Ascending aorta (tissue), 2 donors: ENCODE measurements at places on chromosomes 16 and 17.

GRCh38 chr17:17227608-17228520 is 9.1 kb downstream of the FLCN start:
- no peak for DNase-seq

DNA sequence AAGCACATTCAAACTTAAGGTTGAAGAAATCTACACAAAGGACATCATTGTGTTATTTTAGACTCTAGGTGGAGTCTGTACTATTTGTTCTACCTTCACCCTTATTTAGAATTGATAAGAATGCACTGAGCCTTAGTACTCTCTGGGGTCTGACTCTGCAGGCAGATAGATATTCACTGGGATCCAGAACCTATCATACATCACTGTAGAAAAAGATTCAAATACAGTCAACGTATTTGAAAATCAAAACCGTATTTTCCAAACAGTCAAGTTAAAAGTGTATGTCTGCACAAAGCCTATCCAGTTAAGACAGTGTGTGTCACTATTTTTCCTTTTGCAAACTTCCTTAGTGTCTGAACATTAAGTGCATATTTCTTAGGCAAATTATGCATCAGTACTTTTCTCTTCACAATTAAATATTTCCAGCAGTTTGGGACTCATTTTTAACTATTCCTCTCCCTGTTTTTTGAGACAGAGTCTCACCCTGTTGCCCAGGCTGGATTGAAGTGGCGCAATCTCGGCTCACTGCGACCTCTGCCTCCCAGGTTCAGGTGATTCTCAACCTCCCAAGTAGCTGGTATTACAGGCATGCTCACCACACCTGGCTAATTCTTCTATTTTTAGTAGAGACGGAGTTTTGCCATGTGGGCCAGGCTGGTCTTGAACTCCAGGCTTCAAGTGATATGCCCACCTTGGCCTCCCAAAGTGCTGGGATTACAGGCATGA is 22.3 kb downstream of the MOSMO start:
- no peak for DNase-seq

DNA sequence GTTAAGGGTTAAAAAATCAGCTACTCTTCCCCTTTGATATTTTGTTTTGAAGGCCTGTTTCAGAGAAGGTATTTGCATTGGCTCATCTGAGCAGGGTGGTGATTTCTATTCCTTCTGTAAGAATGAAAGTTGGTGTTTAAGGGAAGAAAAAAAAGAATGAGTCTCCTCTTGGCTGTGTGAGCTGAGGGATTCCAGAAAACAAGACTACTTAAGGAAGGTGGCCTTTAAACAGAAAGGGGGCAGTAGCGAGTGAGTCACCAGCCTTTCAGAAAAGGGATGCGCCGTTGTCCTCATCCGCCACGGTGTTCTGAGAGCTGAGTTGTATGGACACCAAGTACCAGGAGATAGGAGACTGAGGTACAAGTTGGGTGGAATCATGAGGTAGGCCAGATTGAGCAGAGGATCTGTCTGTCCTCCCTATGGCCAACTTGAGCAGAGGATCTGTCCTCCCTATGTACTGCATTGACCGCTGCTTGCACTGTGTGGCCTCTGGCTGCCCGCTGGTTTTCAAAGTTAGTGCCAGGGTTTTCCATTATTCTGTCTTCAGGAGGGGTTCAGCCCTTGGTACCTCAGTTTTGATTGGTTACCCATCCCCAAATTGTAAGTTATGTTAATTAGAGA is 8.2 kb downstream of the PRKCA start:
- DNase-seq = no peak

- no peak for DNase-seq
These were observed 129.6 kb upstream of the GOT2 start for GRCh38 chr16:58863761-58864160.

DNA sequence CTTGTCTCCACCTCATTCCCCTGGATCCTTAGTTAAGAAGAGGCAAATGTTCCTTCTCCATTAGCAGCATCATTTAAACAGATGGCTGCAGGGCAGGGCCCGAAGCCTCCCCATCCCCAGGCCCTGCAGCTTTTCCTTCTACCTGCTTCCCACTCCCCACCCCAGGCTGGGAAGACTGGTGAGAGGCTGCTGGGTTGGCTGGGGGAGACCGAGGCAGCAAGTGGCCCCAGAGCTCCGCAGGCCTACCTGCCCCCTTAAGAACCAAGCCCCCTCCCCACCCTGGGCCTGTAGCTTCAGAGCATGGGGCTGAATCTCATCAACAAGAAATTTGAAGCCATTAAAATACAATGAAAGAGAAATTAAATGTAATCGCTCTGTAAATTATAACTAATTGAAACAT is 22.1 kb upstream of the RPL38 start:
- no peak for DNase-seq

DNA sequence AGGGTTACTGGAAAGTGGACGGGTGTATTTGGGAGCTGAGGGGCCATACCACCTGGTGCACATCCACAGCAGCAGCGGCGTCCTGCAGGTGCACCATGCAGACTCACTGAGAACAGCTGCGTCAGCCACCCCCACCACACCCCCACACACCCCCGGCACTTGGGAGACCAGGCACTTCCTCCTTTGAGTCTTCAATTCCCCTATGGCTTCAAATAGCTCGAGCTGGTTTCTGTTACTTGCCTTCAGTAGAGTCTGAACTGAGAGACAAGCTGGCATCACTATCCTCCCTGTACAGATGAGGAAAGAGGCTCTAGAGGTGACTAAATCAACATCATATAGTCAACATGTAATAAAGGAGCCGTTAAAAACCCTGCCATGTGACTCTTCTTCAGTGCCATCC is 15.4 kb downstream of the CUEDC1 start:
- DNase-seq = no peak

- DNase-seq = peak; percentile 76
These were observed 27.2 kb upstream of the SKAP1 start for GRCh38 chr17:48457080-48457836.

DNA sequence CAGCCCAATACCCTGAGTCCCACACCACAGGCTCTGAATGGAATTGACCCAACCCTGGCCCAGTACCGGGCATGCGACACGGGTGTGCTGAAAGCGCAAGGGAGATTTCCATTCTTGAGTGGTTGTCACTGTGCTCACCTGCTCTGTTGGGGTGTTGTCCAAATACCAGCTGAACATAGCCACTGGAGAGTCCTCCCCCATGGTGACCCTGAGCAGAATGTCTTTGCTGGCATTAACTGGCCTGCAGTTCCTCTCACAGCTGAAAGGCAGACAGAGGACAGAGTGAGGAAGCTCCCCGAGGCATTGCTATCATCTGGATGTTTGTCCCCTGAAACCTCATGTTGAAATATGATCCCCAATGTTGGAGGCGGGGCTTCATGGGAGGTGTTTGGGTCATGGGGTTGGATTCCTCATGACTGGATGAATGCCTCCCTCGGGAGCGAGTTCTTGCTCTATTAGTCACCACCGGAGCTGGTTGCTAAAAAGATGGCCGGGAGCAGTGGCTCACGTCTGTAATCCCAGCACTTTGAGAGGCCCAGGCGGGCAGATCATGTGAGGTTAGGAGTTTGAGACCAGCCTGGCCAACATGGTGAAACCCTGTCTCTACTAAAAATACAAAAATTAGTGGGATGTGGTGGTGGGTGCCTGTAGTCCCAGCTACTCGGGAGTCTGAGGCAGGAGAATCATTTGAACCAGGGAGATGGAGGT is 57.3 kb upstream of the BCO1 start:
- peak; percentile 92 for DNase-seq

DNA sequence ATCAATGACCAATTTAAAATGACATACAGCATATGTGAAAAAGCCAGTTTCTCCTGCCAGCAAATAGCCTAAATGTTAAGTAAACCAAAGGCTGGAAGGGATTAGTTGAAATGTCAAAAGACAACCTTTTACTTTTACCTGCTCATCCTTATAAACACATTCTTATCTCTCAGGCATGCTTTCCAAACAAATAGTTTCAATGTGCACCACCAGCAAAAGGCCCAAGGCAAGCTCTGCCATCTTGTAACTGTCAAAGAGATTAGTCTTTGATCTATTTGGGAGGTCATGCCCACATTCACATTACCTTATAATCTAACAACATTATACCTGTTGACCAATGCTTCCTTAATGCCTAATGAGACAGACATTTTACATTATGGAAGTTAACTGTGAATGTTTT is 132.2 kb upstream of the NACA2 start:
- DNase-seq = no peak

- DNase-seq = no peak
These were observed 2.7 kb downstream of the ZZEF1 start for GRCh38 chr17:4140125-4140524.

- DNase-seq = no peak
These were observed 61.3 kb upstream of the SDK2 start for GRCh38 chr17:73705594-73705993.

- no peak for DNase-seq
These were observed 5.4 kb downstream of the VMP1 start for GRCh38 chr17:59712862-59713261.

GRCh38 chr16:52773026-52773425 is 226.1 kb upstream of the TOX3 start:
- DNase-seq = no peak

DNA sequence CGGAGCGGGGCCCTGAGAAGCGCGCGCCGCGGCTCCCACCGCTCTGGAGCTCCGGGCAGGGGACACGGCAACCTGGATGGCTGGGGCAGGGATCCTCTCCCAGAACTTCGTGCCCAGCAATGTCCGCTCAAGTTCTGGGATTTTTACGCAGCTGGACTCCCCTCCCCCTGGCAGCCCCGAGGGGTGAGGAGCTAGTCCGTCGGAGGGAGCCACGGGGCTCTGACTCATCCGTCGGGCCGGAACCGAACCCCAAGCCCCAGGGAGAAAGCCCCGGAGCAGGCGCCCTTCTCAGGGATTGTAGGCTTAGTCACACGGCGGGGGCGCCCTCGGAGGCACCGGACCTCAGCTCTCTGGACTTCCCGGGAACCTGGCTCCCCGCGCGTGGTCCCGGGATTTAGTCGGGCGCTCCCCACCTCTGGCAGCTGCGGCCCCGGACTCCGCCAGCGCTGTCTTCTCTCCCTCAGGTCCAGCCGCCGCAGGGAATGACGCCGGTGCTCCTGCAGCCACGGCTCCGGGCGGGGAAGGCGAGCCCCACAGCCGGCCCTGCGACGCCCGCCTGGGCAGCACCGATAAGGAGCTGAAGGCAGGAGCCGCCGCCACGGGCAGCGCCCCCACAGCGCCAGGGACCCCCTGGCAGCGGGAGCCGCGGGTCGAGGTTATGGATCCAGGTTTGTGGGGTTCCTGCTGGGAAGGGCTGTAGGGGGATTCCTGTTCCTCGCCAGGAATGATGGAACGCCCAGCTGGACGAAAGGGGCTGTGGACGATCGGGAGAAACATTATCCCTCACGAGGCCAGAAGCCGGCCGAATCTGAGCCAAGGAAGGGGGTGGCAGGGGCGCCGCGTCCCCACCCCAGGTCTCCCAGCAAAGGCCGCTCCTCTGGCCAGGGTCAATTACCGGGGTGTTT is 830 bp downstream of the SPHK1 start:
- peak; percentile 46 for DNase-seq
